Myocyte (in vitro differentiated cells): ENCODE measurements at places on chromosomes 12 and 14.
A peak's percentile ranks its signal among the peaks of the same experiment; 100 is the strongest.

- DNase-seq: no peak
These were observed 75.8 kb downstream of the GLT1D1 start for GRCh38 chr12:128929057-128929456.

DNA sequence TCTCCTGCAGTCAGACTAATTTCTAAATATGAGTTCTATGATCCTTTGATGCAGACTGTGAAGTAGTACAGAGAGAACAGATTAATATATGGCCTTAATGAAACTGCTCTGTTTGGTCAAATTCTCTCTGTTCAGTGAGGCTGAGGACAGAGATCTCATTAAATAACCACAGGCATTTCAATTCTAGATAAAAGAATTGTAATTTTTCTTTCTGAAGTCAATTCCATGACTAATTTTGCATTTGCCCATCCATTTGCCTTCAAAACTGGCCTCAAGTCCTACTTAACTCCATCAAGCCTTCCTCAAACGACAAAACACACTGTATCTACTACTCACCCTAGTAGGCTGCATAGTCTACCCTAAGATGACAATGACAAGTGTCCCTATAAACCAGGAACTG, 67.1 kb downstream of the DUSP16 start:
- no peak for DNase-seq

GRCh38 chr14:65849091-65849490, 436.6 kb downstream of the FUT8 start:
- no peak for DNase-seq

- DNase-seq: no peak
These were observed 292.6 kb downstream of the C12orf75 start for GRCh38 chr12:105622846-105623736.

GRCh38 chr12:75814851-75815754, 216.5 kb downstream of the PHLDA1 start:
- peak; percentile 87 for DNase-seq

DNA sequence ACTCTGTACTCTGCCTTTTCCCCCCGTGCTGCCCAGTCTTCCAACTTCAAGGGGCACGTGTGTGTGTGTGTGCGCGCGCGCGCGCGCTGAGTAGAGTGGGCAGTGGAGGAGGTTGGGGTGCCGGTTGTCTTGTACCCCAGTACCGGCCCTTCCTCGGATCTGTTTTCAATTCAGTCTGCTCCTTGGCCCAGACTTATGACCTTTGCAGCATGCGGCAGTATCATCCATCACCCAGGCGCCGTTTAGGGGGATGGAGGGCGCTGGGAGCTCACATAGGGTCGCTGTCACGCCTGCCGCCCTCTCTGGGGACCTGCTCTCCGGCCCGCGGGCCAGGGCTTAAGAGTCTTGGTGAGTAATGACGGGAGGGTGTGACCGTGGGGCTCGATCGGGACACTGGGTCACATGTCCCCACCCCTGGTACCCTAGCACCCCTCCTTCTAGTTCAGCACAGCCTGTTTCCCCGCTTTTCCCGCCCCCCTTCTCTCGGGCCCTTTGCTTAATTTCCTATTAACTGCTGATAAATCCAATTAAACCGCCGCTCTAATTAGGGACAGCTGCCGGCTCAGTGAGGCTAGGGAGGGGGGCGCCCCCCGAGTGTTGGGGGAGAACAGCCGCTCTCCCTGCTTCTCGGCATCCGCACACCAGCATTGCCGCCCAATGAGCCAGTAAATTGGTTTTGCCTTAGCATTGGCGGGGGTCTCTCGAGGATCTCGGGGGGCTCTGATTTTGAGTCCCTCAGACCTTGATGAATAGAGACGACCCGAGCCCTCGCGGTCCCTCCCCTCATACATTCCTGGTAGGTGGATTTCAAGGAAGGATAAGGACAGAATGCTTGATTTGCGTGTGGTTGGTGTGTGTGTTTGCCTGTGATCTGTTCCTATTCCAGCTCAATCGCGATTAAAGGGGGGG, 9.3 kb downstream of the STAC3 start:
- DNase-seq: peak; percentile 30

GRCh38 chr14:104331871-104332605, 193.7 kb downstream of the KIF26A start:
- no peak for DNase-seq

GRCh38 chr14:103859416-103860202, 12.2 kb upstream of the PPP1R13B start:
- no peak for DNase-seq

DNA sequence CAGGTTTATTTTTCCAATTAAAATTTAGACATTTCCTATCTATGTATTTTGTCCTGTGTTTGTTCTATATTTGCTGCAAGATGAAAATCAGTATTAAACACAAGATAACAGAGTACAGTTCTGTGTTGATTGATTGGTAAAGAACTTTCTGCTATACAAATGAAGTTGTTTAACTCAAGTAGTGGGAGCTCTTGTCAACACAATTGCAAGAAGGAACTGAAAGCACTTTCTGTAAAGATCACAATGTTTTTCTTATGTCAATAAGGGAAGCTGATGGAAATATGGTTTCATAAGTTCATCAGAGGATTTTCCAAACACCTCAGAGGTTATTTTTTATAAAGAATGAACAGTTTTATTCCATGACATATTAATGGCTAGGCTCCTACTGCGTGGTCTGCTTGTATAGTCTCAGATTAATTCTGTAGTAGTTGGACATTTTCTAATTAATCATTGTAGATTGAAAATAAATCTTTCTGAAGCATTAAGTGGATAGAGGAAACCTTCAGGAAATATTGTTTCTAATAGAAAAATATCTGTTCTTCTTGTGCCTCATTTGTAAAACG, 379.5 kb downstream of the LRFN5 start:
- no peak for DNase-seq

GRCh38 chr12:80966001-80966400, 28.3 kb upstream of the LIN7A start:
- no peak for DNase-seq

DNA sequence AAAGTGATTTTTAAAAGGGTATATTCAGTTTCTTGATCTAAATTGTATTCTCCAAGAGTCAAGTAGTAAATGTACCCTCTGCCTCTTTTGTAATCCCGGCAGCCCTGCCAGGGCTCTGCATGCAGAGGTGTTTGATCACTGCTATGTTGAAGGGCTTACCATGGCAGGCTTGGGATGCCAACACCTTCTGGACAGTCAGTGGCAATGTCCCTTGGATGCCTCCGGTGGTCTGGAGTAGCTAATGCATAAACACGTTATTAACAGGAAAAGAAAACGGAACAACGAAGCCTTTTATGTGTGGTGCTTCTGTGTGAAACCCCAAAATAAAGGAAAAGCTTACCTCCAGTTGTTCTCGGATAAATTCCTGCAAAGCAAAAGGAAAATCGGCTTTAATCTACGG, 19.9 kb downstream of the EIF2B2 start:
- DNase-seq: peak; percentile 23

- DNase-seq: no peak
These were observed at the start of gene PIK3C2G for GRCh38 chr12:18261273-18261672. TSS of gene PIK3C2G (plus strand) at chr12:18261518. CDS start at chr12:18282082, 20,564 bp downstream.

DNA sequence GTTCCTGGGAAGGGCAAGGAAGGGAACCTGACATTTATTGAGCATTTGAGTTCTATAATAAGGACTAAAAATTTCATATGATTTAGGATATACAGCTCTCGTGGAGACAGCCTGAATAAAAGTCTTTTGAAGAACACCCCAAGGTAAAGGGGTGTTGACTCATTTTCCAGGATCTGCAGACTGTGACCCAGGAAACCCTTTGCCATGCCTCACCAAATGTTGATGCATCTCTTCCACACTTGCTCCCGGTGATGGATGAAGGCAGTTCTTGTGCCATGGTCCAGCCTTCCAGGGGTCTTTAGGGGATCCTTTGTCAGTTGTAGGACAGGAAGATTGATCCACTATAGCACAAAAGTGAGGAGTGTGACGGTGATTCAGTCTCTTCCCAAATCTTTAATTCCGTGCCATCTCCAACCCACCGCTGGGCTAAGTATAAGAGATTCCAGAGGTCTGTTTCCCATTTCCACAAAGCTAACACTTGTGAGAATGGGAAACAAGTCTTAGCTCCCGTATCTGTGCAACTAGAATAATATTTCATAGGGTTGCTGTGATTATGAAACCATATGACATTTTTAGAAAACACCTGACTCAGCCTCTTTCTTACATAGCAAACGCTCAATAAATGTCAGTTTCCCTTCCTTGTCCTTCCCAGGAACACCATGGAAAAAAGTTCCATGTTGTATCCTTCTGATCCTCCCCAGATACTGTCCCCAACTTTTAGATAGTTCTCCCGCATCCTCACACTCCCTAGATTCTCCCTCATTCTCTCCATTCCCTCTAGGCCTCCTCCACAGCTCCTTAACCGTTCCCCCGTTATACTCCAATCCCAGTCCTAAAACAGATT, 836 bp downstream of the AAAS start:
- DNase-seq: no peak

GRCh38 chr14:104597576-104597975, 7.0 kb downstream of the TMEM179 start:
- DNase-seq: no peak

- no peak for DNase-seq
These were observed 87.8 kb upstream of the NCOR2 start for GRCh38 chr12:124655048-124655697.

- DNase-seq: no peak
These were observed 78.4 kb upstream of the FUT8 start for GRCh38 chr14:65333943-65334687.
